ENCODE measurements at places on chromosomes 2 and 18.

DNA sequence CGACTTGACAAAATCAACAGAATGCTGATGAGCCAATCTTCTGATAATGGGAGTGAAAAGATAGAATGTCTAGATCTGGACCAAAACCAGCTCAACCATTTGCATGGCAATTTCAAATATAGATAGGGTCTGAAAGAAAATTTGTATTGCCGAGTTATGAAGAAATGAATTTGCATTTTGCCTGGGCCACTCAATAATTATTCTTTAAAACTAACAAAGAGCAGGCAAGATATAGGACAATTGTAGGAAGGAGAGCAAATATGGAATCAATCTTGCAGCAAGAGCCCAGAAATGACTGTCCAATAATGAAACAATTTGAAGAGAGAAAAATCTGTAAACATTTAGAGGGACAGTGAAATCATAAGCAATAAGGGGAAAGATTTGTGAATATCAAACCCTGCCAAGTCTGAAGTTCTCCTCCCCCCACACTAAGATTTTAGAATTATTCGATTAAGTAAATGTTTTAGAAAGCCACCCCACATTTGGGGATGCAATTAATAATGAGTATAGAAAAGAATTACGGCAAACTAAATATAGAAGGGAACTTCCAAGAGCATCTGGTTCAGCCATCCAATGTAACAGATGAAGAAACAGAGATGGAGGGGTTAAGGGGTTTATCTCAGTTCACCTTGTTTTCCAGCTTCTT, 377.4 kb downstream of the SETBP1 start:
- DNase-seq = no peak

GRCh38 chr2:88236666-88237065, 66.5 kb downstream of the THNSL2 start:
- no peak for DNase-seq

DNA sequence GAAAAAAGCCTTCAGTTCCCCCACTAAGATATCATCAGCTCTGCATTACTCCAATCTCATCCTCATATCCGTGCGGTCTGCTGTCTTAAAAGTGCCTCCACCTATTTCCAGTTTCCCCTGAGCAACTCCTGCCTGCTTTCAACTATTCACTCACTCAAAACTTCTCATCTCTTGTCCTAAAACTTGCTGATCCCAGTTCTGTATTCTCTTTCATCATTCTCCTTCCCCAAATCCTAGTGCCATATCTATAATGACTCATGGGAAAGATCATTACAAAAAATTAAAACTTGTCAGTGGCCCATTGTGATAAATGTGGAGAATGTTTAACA, 20.0 kb downstream of the ACVR1 start:
- DNase-seq = no peak

GRCh38 chr2:40719414-40719813, 267.5 kb upstream of the SLC8A1 start:
- no peak for DNase-seq

- no peak for DNase-seq
These were observed 43.4 kb downstream of the GAREM1 start for GRCh38 chr18:32427084-32427900.

DNA sequence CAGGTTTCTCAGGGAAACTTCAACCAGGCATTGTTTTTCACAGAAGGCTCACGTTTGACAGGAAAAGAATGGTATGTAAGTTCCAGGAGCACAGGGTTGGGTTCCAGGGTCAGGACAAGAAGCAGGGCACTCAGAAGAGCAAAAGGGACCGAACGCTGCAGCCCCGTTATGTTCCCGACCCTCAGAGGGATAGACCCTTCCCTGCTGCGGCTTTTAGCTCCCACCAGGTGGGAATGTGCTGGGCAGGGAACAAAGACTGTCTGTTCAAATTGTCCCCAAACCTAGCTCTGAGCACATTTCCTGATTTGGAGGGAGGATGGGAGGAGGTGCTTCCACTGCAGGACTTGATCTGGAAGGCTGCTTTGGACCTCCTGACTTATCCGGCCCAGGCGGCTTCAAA, 130.1 kb downstream of the RAB3GAP1 start:
- DNase-seq = no peak

GRCh38 chr2:55175254-55176093, 56.6 kb downstream of the CLHC1 start:
- DNase-seq = peak; percentile 88

- no peak for DNase-seq
These were observed 45.7 kb downstream of the RALB start for GRCh38 chr2:120298173-120298835.

DNA sequence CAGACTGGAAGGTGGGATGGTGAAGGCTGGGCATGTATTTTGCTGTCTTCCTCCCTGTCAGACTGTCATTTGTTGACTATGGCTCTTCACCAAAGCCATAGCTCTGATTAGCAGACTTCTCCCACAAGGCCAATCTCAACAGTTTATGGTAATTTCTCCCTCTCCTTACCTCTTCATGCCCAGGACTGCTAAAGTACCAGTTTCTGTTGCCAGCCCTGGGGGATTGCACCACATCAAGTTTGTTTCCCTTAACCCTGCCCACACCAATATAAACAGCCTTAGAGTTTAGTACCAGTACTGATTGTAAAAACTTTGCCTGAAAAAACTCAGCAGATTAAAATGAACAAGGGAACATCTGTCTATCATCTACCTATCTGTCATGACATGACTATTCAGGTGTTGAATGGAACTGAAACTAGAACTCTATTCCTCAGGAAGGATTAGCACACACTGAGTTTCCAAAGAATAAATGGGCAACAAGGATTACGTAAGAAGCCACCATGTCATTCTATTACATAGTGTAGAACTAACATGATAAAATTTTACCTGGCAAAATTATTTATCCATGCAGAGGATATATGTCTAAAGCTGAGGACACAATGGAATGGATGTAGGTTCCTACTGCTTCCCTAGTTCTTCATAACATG, 13.7 kb downstream of the FEZ2 start:
- DNase-seq = no peak

DNA sequence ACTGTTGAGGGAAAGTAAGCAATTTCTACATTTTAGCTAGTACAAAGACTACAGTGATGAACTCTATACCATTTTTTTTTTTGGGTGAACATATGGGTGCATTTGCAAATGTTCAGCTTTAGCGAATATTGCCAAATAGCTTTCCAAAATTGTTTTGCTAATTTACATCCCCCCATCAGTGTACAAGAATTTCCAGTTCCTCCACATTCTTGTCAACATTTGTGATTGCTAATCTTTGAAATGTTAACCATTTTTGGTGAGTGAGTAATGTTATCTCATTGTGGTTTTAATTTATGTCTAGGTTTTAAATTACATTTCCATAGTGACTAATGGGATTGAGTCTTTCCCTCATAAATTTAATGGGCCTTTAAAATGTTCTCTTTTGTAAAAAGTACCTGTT, 16.4 kb upstream of the CNRIP1 start:
- DNase-seq = no peak

DNA sequence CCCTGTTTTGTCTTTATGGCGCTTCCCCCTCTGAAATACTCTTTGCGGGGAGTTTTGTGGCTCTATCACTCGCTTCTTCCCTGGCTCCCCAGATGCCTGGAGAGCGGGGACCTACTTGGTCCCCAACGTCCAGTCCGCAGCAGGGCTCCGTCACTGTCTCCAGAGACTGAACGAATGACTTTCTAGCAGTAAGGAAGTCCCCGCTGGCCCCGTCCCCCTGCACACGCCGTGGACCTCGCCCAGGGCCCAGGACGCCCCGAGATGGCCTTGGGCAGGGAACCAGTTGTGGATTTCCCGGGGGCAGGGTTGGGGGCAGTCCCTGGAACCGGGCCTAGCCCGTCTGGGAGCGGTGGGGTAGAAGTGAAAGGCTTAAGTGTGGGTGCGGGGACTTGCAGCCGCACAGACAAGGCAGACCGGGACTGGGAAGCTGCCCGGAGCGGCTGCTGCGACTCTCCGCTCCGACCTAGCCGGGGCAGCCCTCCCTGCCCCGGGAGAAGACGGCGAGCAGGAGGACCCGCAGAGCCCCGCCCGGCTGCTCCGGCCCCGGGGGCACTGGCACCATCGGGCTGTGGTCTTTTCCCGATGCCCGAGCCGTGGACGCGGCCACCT, 821 bp upstream of the EPHA4 start:
- peak; percentile 25 for DNase-seq

DNA sequence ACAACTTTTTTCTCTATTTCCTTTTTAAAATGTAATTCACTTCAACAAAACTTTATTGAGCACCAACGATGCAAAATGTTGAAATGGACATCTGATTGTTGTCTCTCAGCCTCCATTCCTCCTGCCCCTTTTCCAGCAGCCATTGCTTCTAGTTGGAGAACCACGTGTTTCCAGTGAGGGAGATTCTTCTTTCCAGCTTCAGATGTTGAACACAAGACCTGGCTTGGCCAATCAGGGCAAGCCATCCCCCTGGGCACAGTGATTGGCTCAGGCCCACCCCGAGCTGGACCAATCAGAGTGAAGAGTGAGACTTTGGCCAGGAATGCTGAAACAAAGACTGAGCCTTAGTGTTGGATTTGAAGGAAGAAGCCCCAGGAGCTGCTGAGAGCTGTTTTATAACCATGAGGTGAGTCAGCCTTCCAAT, 59.0 kb downstream of the E2F6 start:
- DNase-seq = no peak

GRCh38 chr2:169461143-169461542, 18.2 kb upstream of the BBS5 start:
- no peak for DNase-seq

DNA sequence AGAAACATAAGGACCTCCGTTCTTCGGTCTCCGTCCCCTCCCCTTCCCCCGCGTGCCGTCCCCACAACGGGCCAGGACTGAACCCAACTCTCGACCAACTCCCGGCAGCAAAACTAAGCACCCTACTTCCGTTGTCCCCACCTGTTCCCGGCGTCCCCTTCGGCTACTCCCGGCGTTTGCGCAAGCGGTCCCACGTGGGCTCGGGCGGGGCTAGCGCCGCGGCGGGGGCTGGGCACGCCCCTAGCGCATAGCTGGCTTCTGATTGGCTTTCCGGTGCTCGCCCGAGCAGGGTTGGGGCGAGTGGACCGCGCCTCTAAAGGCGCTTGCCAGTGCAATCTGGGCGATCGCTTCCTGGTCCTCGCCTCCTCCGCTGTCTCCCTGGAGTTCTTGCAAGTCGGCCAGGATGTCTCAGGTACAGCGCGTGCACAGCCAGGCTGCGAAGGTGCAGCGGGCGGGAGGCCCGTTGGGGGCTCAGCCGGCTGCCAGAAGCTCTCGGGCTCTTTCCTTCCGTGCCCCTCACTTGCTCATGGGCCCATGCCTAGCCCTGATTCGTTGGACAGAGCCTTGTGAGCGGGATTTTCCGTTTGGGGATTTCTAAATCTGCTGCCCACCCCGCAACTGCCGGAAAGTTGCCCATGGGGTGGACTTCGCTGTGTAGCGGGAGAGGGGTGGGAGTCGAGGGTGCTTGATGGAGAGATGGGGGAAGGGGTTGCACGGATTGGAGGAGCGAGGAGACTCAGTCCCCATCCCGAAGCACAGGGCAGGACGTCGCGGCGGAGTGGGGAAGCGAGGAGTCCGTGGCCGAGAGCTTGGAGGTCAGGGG, at the start of the genes C2orf76 and DBI:
TSS of gene C2orf76 (minus strand) at position 186 of the 823 bp plus-strand sequence. CDS start 26,875 bp downstream, outside the sequence.
TSS of gene DBI (plus strand) at position 329 of the 823 bp plus-strand sequence. CDS start at position 404, 75 bp downstream.
- DNase-seq = peak; percentile 94

- DNase-seq = no peak
These were observed 57.8 kb downstream of the C18orf63 start for GRCh38 chr18:74373428-74373827.

GRCh38 chr2:119233326-119234020, 9.8 kb downstream of the STEAP3 start:
- DNase-seq = peak; percentile 11
